Left renal pelvis (tissue), 4 donors: ENCODE measurements at places on chromosomes 3 and 15. TPM values are rescaled to one million over a fixed set of nuclear protein-coding genes. Genes with fewer than 3 reads are reported as not detected.
A peak's percentile ranks its signal among the peaks of the same experiment; 100 is the strongest.

The SPATA12 gene
- 0.09 TPM for polyA plus RNA-seq

The ZNF501 gene
- 12.1 TPM for polyA plus RNA-seq

The PRSS50 gene
- polyA plus RNA-seq, result 3.1 TPM

The OCA2 gene
- polyA plus RNA-seq, result 8.1 TPM

The AQR gene
- polyA plus RNA-seq, result 52.2 TPM

The GP9 gene
- polyA plus RNA-seq, result 0.50 TPM

GRCh38 chr15:85763673-85764633 is 30.8 kb downstream of the KLHL25 start:
- DNase-seq, result no peak

DNA sequence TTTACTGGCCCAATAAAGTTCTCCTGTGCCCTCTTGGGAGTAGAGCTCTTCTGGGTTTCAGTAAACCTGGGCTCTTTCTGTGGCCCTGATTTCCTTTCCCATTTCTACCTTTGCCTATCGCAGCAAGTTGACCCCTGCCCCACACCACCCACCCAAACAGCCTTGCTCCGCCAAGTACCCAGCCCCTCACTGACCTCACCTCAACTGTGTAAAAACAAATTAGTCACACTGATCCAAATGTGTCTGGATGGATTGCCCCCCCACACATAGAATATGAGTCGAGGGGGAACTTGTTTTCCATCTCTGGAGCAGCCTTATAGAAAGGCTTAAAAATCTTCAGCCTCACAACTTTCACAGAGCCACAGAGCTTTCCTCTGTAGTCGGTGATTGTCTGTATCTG is 28.6 kb upstream of the VEPH1 start:
- no peak for DNase-seq

DNA sequence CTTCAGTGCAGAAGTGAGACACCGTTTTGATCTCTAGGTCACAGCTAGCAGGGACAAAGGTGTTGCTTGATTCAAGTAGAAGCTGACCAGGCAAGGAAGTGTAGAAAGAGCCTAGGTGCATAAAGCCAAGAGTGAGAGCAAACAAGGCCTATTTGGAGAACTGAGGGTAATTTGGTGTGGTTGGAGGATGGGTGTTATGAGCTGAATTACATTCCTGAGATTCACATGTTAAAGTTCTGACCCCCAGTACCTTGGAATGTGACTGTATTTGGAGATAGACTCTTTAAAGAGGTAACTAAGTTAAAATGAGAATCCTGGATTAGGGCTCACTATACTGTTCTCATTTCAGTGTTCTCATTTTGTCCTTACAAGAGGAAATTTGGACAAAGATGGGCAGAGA is 191.3 kb downstream of the ZMAT3 start:
- DNase-seq, result no peak

- DNase-seq, result no peak
These were observed 105.9 kb downstream of the IGF2BP2 start for GRCh38 chr3:185718736-185719593.

- DNase-seq, result no peak
These were observed 21.6 kb downstream of the SEC61A1 start for GRCh38 chr3:128073807-128074206.

GRCh38 chr3:4139462-4140140 is 163.6 kb upstream of the SETMAR start:
- no peak for DNase-seq

DNA sequence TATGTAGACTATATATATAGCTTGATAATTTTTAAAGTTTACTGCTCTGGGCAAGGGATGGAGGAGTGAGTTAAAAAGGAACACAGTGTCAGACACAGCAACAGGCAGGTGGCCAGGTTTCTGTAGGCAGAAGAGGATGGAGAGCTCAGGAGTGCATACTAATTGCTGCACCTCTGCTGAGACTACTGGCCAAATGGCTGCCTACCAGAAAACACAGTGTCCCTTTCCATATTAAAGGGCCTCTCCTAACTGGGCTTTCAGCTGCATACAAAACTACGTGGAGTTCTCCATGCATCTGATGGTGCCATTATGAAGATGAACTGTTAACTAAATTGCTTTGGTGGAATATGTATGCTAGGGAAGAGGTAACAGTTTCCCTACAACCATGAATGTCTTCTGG is 1.8 kb downstream of the ATP13A4 start:
- DNase-seq, result no peak

DNA sequence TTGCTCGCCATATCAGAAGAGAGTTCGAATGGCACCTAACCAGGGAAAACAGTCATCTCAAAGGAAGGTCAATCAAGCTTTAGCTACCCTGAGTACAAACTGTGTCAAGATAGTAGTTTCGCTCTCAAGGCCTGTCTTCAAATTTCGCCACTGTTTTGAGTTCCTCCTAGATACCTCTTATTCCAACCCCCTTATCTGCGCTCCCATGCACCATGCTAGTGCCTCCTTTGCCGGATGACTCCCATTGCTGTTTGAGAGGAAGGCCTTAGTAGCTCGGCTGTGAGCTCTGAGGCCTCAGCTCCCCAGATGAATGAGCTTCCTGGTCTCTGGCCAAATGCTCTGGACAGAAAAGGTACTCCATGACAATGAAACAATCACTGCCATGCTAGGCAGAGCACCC is 256.0 kb downstream of the ULK4 start:
- DNase-seq, result no peak

DNA sequence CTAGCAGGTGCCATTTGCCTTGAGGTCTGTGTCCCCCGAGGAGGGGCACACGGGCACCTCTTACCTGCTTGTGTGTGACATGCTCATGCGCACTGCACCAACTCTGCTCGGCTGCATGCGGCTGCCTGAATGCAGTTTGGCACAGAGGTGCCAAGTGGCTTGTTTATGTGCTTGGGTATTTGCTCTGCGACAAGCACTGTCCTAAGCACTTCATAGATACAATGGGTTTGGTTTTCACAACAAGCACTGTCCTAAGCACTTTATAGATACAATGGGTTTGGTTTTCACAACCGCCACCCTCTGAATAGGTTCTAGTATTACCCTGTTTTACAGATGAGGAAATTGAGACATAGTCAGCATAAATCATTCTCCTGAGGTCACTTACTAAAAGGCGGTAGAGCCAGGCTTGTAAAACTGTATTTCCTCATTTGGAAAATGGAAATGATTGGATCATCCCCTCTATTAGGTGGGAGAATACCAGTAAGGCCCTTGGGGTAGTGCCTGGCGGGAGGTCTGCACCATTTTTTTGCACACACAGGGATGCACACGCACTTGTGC is 487 bp downstream of the ITIH4 start:
- DNase-seq, result no peak

- no peak for DNase-seq
These were observed 46.8 kb downstream of the UBE2E2 start for GRCh38 chr3:23249961-23250360.

DNA sequence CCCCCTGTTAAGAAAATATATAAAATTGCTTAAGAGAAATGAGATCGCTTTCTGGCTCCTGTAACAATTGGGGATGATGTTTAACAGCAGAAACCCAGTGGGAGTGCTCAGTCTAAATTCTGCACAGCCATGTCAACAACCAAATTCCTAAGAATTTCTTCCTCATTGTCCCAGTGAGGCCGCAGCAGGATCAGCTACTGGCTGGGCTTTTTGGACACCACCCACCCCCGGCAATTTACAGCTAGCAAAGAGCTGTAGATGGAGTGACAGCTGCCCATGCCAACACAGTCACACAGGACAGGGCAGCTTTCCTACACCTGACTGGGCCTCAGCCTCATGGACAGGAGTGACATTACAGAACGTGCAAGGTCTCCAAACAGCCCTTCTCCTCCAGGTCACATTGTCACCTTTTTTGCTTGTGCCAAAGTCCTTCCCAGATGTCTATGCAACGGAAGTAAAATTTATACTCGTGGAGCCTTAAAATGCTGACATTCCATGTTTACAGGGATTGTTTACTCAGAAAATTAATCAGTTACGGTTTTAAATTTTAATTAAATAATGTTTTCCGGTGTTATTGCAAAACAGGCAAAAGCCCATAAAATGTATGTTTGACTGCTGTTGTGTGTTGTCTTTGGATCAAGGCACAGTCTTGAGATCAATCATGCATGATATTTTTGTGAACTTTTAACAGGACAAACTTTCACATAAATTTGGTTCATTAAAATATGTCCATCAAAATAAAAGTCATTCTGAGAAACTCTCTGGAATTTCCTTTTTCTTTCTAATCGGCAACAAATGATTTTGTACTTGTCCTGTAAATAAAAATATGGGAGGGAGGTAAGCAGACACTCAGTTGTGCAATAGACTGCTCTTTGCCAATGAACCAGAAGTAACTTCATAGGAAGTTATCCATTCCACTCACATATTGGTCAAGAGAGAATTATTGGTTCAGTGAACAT is 943.2 kb downstream of the MCTP2 start:
- DNase-seq, result peak; percentile 70

DNA sequence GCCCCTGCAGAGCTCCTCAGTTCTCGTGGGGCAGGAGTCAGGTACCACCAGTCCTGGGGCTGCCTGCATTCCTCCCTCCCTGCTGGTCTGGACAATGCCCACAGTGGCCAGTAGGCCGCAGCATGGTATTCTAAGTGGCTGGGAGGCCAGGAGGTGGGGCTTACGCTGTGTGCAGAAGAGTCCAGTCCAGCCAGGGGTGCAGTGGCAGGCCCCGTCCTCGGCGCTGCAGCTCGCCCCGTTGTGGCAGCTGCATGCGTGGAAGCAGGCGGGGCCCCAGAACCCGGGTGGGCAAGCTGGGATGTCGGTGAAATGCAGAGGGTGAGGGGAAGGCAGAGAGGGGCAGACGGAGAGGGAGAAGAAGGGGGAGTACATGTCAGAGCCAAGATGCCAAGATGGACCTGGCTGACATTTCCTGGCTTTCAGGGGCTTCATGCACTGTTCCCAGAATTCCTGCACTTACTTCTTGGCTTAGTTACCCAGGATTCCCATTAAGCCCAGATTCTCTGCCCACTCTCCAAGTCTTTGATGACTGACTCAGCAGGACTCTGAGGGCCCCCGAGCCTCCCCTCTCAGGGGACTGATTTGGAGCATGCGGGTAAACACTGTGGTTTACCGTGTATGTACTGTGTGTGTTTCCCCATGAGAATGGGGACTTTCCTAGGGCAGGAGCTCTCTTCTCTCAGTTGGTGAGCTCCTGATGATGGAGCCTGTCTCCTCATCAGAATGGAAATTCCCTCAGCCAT is 47.5 kb downstream of the RAB11A start:
- DNase-seq, result peak; percentile 24

DNA sequence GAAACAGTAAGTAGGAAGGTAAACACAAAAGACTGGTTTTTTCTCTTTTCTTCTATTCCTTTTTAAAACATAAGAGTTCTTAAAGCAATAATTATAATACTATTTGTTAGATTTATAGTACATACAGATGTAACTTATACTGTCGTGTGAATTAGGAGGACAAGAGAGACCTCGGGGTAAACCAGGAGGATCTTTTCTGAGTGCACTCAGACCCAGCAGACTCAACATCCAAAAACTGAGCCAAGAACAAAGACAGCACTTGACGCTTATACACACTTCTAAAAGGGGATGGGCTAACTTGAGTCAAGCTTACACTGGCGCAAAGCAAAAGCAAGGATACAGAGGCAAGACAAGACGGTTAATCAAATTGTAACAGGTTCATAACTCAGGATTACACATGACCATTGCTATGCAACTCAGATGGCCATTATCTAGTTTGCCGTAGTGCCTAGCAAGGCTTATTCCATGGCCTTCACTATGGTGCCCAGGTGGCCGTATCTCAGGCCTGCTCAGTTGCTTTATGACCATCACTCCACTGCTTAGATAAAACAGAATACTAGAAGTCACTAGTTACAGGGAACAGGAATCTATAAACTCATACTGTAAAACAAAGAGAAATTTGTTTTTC is 18.6 kb downstream of the MTHFS start:
- DNase-seq, result no peak

GRCh38 chr15:88321271-88321670 is 64.7 kb upstream of the NTRK3 start:
- DNase-seq, result no peak

DNA sequence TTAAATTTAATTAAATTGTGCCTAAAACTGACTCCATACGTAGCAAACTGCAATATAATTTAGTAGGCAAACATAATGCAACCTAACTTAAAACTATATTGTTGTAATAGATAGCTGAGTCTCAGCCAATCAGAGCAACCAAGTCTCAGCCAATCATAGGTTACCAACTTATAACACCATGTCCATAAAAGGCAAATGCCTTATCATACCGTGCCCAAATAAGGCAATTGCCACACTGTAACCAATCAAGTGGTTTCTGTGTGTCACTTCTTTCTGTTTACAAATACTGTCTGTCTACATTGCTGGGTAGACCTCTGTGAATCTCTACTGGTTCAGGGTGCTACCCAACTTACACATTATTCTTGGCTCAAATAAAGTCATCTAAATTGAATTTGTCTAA is 728.4 kb upstream of the EPHA6 start:
- DNase-seq, result no peak

GRCh38 chr3:122938783-122939425 is 88.7 kb downstream of the SEMA5B start:
- DNase-seq, result no peak

- no peak for DNase-seq
These were observed 51.8 kb downstream of the GRAMD1C start for GRCh38 chr3:113890256-113890900.

DNA sequence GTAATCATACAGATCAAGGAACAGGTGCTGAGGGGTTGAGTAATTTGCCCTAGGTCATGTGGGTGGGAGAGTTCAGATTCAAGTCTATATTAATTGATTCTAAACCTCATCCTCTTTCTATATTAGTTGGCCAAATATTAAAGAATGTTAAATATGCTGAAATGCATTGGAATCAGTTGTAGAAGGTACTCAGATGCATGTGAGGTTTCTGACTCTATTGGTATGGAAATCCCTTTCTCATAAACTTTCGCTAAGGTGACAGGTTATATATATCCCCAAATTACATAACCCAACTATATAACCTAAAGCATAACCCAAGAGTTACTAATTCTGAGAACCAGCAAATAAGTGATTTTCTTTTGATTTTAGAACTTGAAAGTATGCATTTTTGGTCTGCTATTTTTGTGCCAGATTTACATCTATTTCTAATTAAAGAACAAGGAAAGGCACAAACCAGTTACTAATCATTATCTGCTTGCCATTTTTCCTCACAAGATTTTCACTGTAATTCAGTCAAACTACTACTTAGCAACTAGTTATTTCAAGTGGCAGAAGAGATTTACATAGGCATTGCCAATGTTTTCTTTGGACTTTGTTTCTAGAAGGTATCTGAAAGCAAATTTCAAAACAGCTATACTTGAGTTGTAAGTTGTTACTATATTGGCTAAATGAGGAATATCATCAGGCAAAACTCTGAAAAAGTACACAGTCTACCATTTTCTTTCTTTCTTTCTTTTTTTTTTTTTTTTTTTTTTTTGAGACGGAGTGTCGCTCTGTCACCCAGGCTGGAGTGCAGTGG is 201.3 kb downstream of the RBMS3 start:
- no peak for DNase-seq
